ENCODE measurements at places on chromosomes 7 and 10.

DNA sequence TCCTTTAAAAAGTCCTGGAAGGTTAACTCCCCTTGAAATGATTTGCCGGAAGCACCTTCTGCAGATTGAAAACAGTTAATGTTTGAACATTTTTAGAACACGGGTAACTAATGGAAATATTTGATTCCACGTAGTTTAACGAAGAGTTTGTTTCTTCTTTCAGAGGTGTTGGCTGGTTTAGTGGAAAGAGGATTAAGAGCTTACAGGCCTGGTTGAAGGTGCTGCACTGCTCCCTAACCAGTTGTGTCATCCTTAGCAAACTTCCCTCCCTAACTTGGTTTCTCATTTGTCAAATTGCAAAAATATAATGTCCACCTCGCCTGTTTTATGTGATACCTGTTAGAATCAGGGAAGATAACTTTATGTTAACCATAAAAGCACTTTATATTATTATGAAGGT lies 243.0 kb upstream of the FZD8 start:
- no peaks in the 10 kb centered on the region for H3K27me3 ChIP-seq
- no peak for DNase-seq
- H3K4me1 ChIP-seq = no peaks in the 10 kb centered on the region
- H3K27ac ChIP-seq = no peak overlapping the region
- no peaks in the 10 kb centered on the region for H3K36me3 ChIP-seq

DNA sequence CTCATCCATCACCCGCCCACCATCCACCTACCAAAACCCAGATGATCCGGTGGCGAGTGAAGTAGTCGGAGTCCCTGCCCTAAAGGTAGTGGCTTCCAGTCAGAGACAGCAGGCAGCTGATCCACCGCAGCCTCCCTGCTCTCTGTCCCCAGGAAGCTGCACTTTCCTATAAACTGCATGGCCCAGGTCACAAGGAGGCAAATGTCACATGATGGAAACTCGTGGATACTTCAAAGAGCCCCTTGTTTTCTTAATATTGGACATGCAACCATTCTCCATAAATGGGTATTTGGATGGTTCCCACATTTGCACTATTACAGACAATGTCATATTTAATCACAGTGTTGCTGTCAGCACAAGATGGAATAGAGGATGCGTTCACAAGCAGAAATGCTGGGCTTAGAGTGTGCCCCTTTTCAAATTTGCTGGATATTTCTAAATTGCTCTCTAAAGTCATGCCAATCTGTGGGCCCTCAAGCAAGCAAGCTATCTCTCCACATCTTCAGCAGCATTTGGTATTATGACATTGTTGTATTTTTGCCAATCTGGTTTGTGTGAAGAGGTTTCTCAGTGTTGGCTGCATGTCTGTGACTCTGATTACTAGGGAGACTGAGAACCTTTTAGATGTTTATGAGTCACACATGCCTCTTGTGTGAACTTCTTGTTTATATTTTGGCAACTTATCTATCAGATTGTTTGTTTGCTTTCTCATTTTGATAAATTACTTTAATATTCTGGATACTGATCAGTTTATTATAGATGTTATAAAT lies 822.0 kb downstream of the TNS3 start:
- H3K36me3 ChIP-seq = no peaks in the 10 kb centered on the region
- no peak for DNase-seq
- H3K27ac ChIP-seq = no peak overlapping the region
- H3K4me3 ChIP-seq = no peak overlapping the region

GRCh38 chr7:137970253-137970975 lies 31.5 kb downstream of the CREB3L2 start:
- H3K4me3 ChIP-seq = no peak overlapping the region
- H3K27ac ChIP-seq = no peak overlapping the region
- DNase-seq = no peak
- peaks cover 3% of the 10 kb centered on the region for H3K4me1 ChIP-seq
- no peaks in the 10 kb centered on the region for H3K36me3 ChIP-seq
- no peaks in the 10 kb centered on the region for H3K27me3 ChIP-seq

GRCh38 chr10:30282221-30282620 lies 66.9 kb downstream of the MTPAP start:
- no peaks in the 10 kb centered on the region for H3K36me3 ChIP-seq
- no peak overlapping the region for H3K27ac ChIP-seq
- H3K4me3 ChIP-seq = no peak overlapping the region
- no peak for DNase-seq
- H3K4me1 ChIP-seq = no peaks in the 10 kb centered on the region
- H3K27me3 ChIP-seq = no peaks in the 10 kb centered on the region

DNA sequence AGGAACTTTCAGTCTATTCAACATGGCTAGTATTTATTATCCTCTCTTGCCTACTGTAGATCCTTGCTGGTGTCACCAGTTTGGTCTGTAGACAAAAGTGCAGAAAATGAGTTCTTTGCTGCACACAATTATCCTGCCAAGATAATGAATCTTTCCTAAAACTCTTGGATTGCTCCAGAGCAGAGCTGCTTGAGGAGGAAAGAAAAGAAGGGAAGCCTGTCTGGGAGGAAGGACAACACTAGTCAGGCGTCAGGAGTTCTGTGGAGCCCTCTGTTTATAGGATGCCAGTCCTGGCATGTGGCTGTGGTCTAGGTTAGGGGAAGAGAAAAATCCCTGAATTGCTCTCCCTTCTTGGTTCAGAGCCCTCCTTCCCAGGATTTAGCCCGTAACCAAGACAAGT lies 430.0 kb upstream of the GALNT17 start:
- peaks cover 6% of the 10 kb centered on the region for H3K36me3 ChIP-seq
- H3K27me3 ChIP-seq = no peaks in the 10 kb centered on the region
- DNase-seq = no peak
- H3K4me1 ChIP-seq = peaks cover 22% of the 10 kb centered on the region
- no peak overlapping the region for H3K27ac ChIP-seq

DNA sequence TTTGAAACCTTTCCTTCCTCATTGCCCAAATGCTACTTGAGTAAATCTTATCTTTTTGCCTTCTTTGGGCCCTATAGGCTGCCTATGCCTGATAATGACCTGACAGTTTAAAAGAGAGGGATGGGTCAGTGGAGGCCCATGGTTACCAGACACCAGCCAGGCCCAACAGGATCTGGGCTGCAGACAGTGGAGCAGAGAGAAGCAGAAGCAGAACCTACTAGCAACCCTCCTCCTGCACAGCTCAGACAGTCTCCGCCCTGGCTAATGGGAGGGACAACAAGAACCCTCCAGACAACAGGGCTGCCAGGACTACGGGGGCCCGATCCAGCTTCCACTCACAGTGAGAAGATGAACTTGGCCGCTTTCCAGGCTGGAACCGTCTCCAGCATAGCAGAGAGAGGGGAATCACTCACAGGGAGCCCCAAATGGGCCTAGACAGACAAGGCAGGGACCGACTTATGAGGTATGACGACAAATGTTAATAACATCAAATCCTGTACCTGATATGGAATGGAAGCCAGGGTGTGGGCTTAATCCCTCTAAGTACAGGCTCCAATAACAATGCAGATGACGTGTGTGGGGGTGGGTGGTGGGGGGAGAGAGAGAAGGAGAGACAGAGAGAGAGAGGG lies 31.7 kb upstream of the DGKI start:
- peak overlapping the region; percentile 32 for H3K27ac ChIP-seq
- H3K27me3 ChIP-seq = no peaks in the 10 kb centered on the region
- DNase-seq = no peak
- H3K4me1 ChIP-seq = peaks cover 8% of the 10 kb centered on the region

- no peak for DNase-seq
- no peaks in the 10 kb centered on the region for H3K36me3 ChIP-seq
- no peak overlapping the region for H3K4me3 ChIP-seq
- H3K4me1 ChIP-seq = no peaks in the 10 kb centered on the region
- no peak overlapping the region for H3K27ac ChIP-seq
Measured at GRCh38 chr10:125201108-125201524, 40.8 kb upstream of the CTBP2 start.

Data from iPS DF 6.9 (cell line).